Hypothalamus (tissue), 51 donors: ENCODE measurements at places on chromosomes 5 and 9.

DNA sequence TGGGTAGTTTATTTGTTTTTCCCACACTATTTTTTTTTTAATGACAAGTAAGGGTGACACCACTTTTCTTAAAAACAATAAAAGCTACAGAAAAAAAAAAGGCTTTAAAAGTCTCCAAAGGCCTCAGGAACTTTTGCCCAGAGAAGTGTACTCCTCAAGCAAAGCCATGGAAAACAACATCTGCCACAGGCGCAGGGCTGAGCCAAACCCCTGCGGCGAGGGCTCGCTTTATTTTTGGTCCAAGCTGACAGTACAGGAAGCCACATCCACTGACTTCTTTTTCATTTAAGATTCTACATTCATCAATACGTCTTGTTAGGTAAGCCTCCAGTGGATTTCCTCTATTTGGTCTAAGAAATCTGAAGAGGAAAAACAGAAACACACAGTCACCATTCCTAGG, 51.9 kb upstream of the IFNK start:
- DNase-seq: no peak

DNA sequence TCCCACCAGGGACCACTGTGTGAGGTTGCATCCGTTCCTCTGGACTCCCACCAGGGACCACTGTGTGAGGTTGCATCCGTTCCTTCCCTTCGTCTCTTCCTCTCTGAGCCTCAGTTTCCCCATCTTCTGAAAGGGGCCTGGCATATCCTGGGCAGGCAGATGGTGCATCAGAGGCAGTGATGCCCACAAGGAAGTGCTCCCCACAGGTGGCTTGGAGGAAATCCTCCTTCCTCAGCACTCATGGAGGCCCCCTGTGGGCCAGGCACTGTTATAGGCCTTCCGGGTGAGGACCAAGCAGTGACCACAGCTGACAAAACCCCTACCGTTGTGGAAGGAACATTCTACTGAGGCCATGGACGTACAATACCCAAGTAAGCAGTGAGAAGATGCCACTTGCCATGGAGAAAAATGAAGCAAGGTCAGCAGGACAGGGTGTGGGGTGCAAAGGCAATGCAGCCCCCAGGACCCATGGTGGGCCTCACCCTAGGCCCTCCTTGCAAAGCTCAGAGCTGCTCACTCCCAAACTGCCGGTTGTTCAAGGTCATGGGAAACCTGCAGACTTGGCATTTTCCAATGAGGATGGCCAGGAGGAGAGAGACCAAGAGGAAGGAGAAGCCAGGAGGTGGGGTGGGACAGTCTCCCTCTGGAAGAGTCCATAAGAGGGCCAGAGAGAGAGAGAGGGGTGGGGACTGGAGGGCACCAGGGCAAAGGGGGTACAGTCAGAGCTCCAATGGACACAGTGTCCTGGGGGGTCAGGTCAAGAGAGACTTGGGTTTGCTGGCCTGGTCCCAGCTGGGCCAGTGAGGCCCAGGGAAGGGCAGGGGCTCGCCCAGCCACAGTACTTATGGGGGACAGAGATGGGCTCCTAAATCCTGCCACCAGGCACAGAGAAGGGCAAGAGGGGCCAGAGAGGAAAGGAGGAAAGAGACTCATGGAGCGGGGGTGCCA, 51.1 kb downstream of the C9orf50 start:
- DNase-seq: no peak

DNA sequence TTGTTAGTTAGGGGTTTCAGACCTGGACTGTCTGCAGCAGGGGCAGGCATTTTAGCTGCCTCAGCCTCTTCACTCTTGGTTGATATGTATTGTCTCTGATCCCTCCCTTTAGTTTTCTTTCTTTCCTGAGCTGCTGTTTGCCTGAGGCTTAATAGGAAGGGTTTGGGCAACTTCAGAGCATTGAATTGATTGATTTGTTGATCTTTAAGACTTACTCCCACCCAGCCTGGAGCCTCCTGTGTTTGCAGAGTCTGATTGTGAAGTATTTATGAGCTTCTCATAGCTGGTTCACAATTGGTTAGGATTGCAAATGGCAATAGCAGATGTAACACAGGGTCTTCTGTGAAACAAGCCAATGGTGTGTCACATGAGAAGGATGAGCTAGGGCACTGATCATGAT, 671.8 kb upstream of the SEMA6A start:
- DNase-seq: no peak

GRCh38 chr5:123116757-123117156, 27.7 kb downstream of the PRDM6 start:
- no peak for DNase-seq

DNA sequence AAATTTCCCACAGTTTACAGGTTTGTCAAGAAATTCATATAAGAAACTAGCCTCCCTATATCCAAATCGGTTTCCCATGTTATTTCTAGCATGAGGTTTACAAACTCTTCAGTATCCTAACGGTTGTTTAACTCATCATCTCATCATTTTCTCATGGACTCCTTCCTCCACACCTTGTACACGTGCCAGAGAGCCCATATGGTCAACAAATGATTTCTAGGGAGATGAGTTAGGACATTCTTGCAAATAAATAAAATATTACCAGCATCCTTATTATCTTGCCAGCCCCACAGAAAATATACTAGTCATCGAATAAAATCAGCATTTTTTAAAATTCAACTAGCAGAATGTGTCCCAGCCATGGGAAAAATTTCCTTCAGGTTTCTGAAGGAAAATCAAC, 285.2 kb downstream of the EBF1 start:
- DNase-seq: no peak

- DNase-seq: no peak
Measured at GRCh38 chr9:10523164-10523563, 89.6 kb downstream of the PTPRD start.

GRCh38 chr5:141623186-141623585, 4.4 kb upstream of the DIAPH1 start:
- DNase-seq: no peak

DNA sequence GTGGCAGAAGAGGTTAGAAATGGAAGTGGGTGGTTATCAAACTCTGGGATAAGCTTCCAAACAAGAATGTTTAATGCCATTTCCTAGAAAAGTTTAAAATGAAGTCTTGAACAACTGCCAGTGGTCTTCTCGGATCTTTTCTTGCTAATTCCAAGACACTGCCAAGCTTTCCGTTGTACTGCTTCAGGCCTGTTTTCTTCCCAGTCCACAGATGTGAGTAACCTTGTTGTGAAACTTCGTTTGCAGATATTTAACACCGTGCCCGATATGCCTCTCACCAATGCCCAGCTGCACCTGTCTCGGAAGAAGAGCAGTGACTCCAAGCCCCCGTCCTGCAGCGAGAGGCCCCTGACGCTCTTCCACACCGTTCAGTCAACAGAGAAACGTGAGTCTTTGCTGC, 269.8 kb downstream of the NR3C1 start:
- no peak for DNase-seq

- no peak for DNase-seq
Measured at GRCh38 chr5:160357861-160358411, 12.5 kb downstream of the C1QTNF2 start.

DNA sequence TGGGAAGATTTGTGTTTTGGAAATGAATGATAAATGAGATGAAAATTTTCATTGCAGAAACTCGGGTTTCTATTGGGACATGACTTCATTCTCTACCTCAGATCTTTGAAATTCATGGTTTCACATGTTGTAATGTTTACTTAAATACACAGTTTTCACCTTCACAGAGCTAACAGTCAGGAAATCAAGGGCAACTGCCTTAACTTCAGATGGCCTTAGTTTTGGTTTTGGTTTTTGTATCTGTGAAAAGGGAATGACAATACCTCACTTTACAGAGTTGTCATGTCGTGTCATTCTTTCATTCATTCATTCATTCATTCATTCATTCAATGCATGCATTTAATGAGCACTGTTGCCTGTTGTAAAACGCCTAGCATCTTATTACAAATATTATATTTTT, 41.9 kb downstream of the NIM1K start:
- no peak for DNase-seq

GRCh38 chr5:98365126-98365525, 408.3 kb upstream of the RGMB start:
- no peak for DNase-seq

DNA sequence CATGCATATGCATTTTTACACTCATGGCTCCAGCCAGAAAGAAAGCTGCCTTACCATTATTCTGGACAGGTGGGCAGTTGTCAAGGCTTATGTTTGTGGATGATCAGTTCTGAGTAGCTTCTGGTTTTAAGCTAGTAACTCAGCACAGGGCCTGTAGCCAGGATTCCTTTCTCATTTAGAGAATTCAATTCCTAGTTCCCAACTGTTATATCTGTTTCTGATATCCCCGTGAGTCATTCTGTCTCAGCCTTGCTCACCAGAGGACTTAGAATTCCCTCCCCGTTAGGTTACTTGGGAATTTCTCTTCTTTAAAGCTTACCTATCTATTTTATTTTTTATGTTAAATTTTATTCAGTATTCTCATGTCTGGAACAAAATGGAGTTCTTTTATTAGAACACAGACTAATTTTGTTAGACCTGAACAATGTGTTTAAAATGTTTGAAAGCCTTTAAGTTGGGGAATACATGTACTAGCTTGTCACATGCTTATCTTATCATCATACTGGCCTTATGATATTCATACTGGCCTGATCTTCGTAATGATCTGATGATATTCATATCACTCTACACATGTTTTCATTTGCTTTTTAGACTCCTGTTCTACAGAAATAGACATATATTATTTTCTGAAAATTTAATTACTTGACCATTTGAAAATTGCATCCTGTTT, 47.1 kb downstream of the CAST start:
- DNase-seq: no peak

DNA sequence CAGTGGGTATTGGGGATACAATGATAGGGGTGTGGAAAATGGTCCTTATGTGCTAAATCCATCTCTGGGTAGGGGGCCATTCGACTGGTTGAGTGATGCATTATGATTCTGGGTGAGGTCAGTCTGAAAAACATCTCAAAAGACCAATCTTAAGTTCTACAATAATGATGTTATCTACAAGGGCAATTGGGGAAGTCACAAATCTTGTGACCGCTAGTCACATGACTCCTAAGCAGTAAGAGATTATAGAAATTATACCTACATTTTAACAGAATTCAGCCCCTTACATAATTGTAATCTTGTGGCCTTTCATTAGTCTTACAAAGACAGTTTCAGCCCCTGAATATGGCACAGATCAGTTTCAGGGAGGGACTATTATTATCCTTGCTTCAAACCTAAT, 224.7 kb downstream of the PIK3R1 start:
- no peak for DNase-seq

- DNase-seq: no peak
Measured at GRCh38 chr9:112050544-112051475, 124.3 kb downstream of the SUSD1 start.

GRCh38 chr9:106065136-106065535, 370.8 kb downstream of the TMEM38B start:
- DNase-seq: no peak

- no peak for DNase-seq
Measured at GRCh38 chr9:98009936-98010335, 26.8 kb downstream of the ANP32B start.

DNA sequence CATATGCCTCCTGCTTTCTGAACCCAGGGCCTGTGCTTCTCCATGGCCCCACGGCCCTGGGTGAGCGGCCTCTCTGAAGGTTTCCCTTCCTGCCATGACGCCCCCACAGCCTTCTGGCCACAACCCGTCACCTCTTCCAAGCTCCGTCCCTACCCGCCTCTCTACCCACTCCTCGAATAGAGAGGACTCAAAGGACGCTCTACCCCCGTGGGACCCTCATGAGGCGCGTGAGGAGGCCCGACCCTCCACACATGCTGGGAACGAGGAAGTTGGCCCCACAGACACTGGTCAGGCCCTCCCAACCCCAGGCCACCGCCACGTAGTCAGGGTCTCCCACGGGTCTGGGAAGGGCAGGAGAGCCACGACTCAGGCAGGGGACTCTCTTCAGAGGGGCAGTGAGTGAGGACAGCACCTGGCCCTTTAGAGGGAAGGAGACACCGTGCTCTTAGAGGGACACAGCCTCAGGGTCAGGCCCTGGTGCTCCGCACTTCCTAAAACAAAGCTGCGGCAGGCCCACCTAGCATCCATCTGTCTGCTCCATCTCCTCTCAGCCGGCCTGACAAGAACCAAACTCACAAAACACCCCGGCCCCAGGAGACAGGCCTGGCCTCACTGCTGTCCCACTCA, 5.3 kb downstream of the BRD3 start:
- DNase-seq: no peak

GRCh38 chr5:128613766-128614165, 75.7 kb upstream of the FBN2 start:
- no peak for DNase-seq

DNA sequence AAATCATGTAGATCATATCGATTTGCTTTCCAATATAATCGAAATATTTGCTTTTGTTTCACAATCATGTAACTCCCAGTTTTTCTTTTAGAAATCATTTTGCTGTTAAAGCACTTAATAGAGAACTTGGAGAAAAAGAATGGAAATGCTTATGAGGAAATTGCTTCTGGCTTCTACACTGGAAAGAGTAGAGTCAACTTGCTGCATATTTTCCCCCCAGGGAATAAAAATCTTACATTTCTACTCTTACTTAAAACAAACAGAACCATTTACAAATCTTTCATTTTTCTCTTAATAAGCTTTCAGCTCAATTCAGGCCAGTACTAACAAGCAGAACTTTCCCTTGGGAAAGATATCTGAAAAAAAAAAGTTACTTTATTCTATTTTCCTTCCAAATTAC, 312.0 kb downstream of the CHSY3 start:
- DNase-seq: no peak

DNA sequence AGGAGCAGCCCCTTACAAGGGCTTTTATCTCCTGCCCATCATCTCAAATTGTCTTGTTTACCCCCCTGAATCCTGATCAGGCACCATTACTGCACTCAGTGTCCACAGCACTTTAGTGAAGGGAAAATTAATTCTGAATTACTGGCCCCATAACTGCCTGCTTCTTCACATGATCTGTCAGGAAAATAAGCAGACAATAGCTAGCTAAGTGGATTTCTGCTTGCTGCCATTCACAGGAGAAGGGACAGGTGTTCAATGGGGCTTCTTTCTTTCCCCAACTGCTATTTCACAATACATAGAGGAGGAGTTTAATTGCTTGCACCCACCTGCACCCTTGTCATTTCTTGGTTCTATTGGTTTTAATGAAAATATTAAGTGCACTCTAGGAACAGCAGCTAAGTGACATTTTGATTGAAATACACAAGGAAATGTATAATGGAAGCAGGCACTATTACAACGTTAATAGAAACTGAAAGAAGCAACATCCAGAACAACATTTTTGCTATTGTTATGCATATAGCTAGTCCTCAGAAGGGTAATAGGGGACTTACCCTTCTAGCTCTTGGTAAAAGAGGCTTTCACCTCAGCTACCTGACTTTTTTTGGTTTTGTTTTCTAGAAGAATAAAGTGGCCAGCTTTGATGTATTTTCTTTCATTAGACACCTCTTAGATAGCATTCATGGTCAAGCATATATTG, 599.3 kb upstream of the TLE4 start:
- DNase-seq: no peak

- no peak for DNase-seq
Measured at GRCh38 chr9:5441043-5441442, 3.3 kb upstream of the PLGRKT start.

- no peak for DNase-seq
Measured at GRCh38 chr9:119795395-119795794, 426.2 kb upstream of the BRINP1 start.

GRCh38 chr5:32282633-32283032, 30.1 kb downstream of the MTMR12 start:
- no peak for DNase-seq
